ENCODE measurements at places on chromosomes 7 and 10.

DNA sequence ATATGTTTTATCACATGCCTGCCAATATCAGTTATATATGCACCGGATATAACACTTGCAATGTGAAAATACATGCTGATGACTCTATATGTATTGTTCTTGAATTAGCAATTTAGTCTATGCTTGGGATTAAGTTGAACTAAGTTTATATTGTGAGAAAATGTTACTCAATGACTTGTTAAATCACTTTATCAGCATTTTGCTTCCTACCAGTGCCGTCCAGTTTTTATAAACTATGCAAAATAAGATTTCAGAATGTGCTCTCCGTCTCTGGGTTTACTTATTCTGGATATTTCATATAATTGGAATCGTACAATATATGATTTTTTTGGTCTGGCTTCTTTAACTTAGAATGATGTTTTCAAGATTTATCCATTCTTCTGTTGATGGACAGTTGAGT is 25.5 kb upstream of the SLC26A3 start:
- no peak for DNase-seq

DNA sequence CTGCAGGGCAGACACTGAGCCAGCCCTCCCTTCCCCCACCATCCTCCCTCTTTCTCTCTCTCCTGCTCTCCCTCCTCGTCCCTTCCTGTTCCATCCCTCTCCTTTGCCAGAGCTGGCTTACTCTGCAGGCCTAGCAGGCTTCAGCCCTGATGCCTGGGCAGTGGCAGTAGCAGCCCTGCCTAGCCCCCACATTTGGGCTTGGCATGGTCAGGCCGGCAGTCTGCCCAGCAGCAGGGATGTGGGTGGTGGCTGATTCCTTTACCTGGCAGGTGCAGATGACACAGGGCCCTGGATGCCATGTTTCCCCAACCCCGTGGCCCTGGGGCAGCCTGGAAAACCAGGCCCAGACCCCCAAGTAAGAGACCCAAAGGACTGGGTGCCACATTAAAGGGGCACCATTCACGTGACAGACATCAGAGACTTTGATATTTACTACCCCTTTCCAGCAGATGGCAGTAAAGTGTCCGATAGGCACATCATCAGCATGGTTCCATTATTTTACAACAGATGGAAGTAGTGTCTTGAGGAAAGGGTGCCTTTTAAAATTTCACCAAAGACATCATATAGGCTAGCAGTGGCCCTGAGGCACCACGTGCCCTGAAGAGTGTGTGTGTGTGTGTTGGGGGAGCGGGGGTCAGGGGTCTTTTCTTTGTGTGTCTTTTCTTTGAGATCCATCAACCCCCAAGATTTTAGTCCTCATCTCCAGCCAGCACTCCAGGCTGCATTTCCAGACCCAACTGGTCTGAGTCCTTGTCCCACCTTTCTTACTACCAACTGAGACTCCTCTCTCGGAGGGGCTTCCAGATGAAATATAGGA is 5.9 kb downstream of the KCP start:
- DNase-seq = no peak

- DNase-seq = no peak
These were observed 2.1 kb downstream of the SCD start for GRCh38 chr10:100349087-100349486.

DNA sequence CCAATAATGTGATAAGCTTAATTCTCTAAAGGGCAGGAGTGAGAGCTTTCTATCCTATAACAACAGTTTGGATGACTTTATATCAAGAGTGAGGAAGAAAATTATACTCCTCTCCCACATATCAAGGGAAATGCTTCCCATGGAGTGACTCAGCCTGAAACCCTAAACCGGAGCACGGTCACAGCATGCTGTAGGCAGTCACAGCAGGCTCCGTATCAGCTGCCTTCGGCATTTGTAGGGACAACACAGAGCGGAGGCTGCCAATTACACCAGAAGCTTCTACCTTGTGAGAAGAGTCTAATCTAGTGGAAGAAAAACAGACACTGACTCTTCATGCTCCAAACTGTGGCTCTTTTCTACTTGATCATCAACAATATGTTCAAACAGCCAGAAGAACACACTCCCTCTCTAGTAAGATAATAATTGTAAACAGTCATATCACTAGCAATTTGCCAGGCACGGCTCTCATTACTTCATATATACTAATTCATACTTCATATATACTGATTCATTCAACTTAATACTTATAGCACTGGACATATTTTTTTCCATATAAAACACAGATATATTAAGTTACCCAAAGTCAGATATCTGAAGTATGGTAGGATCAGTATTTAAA is 65.9 kb downstream of the DGKB start:
- no peak for DNase-seq

GRCh38 chr7:51315393-51316261 is 982 bp downstream of the COBL start:
- no peak for DNase-seq

DNA sequence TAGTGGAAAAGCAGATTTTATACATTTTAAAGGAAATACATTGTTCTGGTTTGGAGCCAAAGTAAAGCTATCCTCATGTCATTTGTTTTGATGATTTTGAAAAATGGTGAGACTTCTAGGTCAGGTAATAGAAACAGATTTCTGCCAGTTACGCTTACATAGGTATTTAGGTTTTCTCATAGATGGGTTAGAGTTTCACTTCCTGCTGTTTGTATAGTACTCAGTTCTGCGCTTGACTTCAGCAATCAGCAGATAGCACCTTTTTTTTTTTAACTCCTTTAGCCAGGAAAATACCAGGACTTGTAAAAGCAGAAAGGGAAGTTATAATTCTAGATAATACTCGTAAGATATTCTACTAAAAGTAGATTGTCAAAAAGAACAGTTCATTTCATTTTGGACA is 209.8 kb upstream of the POM121L12 start:
- DNase-seq = no peak

DNA sequence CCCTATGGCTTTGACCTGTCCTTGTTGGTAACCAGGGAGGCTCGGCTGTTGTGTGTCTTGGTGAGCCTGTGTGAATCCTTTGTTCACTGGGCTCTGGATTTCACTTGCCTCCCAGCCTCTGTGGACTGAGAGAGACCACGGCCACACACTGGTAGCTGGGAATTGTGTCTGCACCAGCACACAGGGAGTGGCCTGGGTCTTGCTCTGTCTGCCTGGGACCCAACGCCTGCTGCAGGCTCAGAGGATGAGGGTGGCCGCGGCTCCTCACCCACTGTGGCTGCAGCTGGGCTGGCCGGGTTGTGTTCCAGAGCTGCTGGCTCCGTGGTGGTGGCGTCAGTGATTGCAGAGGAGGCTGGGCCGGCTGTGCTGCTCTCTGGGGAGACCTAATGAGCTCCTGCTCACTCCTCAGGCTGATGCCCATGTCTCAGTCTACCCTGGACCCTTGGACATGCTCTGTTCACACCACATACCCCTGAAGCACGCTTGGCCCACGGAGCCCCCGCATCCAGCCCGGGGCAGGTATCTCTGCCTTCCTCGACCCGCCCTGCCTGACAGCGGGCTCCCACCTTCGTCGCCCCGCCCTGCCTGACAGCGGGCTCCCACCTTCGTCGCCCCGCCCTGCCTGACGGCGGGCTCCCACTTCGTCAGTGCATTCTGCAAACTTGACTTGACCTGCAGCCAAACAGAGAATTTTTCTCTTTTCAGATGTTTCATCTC is 328.5 kb downstream of the ADARB2 start:
- DNase-seq = no peak

- no peak for DNase-seq
These were observed at the start of gene TTYH3 for GRCh38 chr7:2631946-2632732. TTYH3 (plus strand) TSS chr7:2631986; CDS start chr7:2632156, 170 bp downstream.

DNA sequence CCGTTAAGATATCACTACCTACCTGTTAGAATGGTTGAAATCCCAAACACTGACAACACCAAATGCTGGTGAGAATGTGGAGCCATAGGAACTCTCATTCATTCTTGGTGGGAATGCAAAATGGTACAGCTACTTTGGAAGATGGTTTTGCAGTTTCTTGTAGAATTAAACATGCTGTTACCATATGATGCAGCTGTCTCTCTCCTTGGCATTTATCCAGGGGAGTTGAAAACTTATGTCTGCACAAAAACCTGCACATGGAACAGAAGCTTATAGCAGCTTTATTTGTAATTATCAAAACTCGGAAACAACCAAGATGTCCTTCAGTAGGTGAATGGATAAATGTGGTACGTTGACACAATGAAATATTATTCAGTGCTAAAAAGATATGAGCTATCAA is 199.5 kb downstream of the BICC1 start:
- no peak for DNase-seq

DNA sequence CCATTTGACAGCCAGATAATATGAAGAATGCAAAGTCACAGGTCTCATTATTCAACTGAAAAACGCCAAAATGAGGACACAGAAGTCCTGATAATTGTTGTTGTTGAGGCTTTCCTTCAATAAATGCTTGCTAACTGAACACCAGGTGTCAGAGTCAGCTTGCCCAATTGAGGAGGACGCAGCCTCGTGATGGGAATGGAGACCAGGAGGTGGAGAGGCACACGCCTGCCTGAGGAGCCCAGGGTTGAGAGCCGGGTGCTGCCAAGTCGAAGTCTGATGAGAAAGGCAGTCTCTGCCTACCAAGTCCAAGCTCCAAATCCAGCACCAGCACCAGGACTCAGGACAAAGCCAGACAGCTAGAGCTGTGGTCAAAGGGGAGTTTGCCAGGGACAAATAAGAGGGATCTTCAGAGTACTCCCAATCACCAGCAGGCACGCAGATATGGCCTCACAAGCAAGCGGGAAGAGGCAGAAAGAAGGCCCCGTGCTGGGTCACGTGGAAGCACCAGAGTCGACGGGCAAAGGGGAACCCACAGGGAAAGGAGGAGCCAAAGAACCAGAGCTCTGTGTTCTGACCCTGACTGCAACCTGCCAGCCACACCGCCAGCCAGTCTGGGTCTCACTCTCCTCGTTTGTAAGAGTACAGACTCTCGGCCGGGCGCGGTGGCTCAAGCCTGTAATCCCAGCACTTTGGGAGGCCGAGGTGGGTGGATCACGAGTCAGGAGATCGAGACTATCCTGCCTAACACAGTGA is 47.6 kb downstream of the VOPP1 start:
- DNase-seq = no peak

- DNase-seq = no peak
These were observed 341.0 kb upstream of the PHF14 start for GRCh38 chr7:10632712-10633111.

DNA sequence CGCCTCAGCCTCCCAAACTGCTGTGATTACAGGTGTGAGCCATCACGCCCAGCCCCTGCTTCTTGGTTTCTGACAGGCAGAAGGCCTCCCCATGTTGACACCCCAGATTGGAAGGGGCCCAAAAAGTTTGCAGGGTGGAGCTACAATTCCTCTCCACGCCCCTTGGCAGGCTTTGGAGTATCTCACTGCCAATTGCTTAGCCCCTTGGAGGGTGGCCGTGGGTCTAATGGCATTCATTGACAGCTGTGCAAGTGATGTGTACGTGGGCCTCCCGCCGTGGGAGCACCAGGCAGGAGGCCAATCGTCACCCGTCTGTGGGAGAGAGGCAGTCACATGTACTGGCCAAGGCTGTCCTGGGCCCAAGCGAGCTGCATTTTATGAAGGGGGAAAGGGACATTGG is 73.7 kb upstream of the PPIF start:
- no peak for DNase-seq

DNA sequence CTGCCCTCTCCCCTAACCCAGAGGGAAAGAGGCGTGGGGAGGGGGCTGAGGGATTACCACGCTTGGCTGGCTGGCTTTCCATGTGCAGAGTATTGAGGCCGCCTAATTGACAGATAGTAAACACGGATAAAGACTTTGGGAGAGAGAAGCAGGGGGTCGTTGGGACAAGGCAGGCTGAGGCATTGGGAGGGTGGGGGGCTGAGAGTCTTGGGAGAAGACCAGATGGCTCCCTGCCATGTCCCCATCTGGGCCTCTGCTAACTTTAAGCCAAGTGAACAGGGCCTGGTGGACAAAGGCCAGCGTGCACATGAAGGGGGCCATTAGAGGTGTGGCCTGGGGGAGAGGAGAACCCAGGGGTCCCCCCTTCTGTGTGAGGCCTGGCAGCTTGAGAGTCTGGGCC is 55.4 kb upstream of the MXI1 start:
- no peak for DNase-seq

- DNase-seq = no peak
These were observed 28.4 kb upstream of the BMPR1A start for GRCh38 chr10:86728056-86728455.

DNA sequence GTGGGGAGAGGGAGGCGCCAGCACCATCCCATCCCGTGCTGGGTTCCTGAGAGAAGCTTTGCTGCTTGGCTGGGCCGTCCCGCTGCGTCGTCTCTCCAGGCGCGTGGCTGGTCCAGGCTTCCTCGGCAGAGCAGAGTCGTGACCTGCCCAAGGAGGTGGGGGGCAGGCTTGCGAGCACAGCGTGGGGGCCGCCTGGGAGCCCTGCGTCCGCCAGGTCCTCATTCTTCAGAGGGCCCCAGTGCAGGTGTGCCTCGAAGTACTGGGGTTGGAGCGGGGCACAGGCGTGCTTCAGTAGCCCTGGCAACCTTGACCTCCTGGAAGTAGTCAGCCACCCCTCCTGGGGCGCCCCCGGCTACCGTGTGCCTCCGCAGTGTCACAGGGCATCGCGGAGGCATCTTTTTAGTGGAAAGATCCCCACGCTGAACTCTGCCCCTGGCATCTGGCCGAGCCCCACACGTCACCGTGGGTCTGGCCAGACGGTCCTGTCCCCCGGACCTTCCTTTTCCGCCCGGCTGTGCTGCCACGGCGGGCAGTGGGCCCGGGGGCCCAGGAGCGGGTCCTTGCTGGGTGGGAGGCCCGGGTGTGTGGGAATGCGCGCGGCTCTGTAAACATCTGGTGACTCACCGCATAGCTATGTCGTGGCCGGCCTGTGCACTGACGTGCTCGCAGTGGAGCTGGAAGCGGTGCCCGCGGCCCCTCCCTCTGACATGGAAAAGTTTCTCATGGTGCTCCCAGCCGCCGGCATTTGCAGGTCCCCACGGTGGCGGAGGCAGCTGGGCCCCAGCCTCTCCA is 6.4 kb downstream of the MAFK start:
- no peak for DNase-seq

GRCh38 chr7:21850531-21851285 is 95.0 kb downstream of the CDCA7L start:
- DNase-seq = no peak

DNA sequence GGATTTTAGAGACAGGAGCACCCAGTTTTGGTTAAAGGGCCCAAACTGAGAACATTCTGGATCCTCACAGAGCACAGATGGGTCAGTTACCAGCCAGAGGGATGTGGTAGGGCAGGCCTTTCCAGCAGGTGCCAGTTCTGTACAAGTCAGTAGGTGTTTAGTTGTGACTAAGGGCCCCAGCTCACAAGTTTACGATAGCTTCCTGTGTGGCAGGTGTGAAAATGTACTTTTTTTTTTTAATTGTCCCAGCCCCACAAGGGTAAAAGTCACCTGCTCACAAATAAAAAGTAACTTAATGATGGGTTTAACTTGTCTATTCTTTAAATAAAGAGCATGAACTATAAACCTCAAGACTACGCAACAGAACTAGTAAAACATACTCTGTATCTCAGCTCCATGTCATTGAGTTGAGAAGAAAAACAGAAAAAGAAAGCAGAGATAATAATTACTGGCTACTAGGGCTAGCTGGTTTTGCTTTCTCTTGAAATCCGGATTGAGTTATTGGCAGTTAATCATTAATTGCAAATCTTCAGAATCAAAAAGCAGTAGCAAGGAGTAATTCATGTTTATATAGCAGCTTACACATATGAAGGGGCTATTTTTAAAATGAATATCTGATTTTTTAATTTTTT is 15.4 kb downstream of the NFE2L3 start:
- DNase-seq = no peak

Measured in activated naive CD8-positive, alpha-beta T cell treated with anti-CD3 and anti-CD28 coated beads, Interleukin-2, amount 50 U/mL, for 16 hours (primary cell).